ENCODE measurements at places on chromosomes 6 and 20. TPM values are rescaled to one million over a fixed set of nuclear protein-coding genes. Genes with fewer than 3 reads are reported as not detected.
A peak's percentile ranks its signal among the peaks of the same experiment; 100 is the strongest.

GRCh38 chr6:44234101-44235025, 11.0 kb downstream of the SLC29A1 start:
- H3K36me3 ChIP-seq = no peaks in the 10 kb centered on the region
- peak; percentile 89 for DNase-seq
- no peaks in the 10 kb centered on the region for H3K27me3 ChIP-seq
- H3K27ac ChIP-seq = peak overlapping the region; percentile 75
- H3K4me1 ChIP-seq = peaks cover 83% of the 10 kb centered on the region
- H3K4me3 ChIP-seq = no peak overlapping the region

GRCh38 chr20:60820918-60821317, 431.1 kb upstream of the CDH4 start:
- no peak for DNase-seq
- no peaks in the 10 kb centered on the region for H3K36me3 ChIP-seq
- H3K27ac ChIP-seq = no peak overlapping the region
- peaks cover 7% of the 10 kb centered on the region for H3K27me3 ChIP-seq
- H3K4me3 ChIP-seq = no peak overlapping the region

GRCh38 chr6:29647927-29648642, 8.8 kb upstream of the MOG start:
- H3K36me3 ChIP-seq = no peaks in the 10 kb centered on the region
- no peak overlapping the region for H3K4me3 ChIP-seq
- no peaks in the 10 kb centered on the region for H3K27me3 ChIP-seq
- DNase-seq = no peak

The SLPI gene
- 1.4 TPM for total RNA-seq

The NMBR gene
- total RNA-seq = not detected

GRCh38 chr6:13009461-13009860, 292.9 kb downstream of the PHACTR1 start:
- peaks cover 30% of the 10 kb centered on the region for H3K4me1 ChIP-seq
- DNase-seq = no peak
- no peak overlapping the region for H3K4me3 ChIP-seq
- no peaks in the 10 kb centered on the region for H3K27me3 ChIP-seq
- no peaks in the 10 kb centered on the region for H3K36me3 ChIP-seq

DNA sequence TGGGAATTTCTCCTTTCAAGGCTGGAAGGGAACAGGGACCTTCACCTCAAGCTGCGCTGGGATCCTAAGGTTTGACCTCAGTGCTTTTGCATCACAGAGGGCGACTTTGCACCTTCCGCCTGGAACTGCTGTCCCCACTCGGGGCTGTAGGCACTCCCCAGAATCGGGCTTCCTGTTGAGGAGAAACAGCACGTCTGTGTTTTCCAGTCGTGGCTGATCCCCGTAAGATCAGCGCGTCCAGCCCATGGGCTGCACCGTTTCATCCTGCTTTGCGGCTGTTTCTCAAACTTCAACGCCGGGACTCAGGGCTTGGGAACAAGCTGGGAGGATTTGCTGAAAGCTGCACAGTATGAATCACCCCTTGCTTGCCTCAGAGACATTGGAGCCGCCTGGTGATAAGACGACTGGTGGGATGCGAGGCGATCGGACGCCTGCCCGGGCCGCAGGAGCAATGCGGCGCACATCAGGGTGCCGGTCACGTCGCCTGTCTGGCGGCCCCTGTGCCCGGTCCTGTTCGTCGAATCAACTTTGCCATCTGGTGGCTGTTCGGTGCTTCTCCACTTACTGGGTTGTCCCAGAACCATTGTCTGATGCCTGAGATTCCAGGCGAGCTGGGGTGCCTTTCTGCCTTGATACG, 53.6 kb upstream of the FRMD1 start:
- no peak overlapping the region for H3K4me3 ChIP-seq
- H3K27ac ChIP-seq = peak overlapping the region; percentile 17
- DNase-seq = peak; percentile 64
- no peaks in the 10 kb centered on the region for H3K36me3 ChIP-seq
